ENCODE measurements at places on chromosomes 1 and 21.

- no peak for DNase-seq
These were observed 523.0 kb downstream of the PTPRC start for GRCh38 chr1:199161766-199162303.

GRCh38 chr21:14602382-14602958, 56.4 kb upstream of the SAMSN1 start:
- DNase-seq = no peak

DNA sequence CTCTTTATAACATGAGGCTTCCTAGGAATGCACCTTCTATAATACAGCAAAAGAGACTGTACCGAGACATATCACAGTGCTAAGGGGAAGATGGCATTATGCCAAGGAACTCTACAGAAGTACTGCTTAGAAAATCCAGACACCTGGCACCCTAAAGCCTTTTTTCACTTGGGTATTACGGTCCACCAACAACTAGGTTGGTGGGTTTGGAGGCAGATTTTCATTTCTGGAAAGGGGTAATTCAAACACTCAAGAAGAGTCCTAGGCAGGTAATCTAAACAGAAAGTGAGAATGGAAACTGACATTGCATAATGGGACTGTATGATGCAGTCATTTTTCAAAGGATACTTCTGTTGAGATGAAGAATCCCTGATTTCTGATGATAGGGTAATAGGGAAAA, 19.6 kb downstream of the SCMH1 start:
- DNase-seq = peak; percentile 38

DNA sequence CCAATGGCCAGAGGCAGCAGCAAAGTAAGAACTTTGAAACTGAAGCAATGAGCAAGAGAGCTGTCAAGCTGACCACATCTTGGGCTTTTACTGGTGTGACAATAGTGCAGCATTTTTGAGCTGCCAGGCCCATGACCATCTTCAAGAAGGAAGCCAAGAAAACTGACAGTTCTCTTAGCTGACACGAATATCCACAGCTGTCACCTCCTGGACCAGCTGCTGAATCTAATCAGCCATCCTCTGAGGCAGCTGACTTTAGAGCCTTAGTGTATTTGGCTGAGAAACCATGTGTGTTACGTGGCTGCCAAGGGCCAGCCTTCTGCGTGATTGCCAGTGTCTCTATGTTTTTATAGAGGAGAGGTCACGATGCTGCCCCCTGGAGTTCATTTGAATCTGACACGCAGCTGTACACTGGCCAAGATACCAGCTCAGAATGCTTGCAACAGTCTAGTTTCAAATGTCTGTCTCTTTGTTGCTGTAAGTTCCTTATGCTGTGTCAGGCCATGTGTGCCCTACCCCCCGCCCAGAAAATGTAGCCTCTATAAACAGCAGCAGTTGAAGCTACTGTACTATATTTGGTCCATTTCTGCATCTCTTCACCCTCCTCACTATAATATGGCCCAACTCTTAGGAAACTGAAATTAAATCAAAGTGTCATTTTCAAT, 39.7 kb downstream of the PALMD start:
- DNase-seq = peak; percentile 13

DNA sequence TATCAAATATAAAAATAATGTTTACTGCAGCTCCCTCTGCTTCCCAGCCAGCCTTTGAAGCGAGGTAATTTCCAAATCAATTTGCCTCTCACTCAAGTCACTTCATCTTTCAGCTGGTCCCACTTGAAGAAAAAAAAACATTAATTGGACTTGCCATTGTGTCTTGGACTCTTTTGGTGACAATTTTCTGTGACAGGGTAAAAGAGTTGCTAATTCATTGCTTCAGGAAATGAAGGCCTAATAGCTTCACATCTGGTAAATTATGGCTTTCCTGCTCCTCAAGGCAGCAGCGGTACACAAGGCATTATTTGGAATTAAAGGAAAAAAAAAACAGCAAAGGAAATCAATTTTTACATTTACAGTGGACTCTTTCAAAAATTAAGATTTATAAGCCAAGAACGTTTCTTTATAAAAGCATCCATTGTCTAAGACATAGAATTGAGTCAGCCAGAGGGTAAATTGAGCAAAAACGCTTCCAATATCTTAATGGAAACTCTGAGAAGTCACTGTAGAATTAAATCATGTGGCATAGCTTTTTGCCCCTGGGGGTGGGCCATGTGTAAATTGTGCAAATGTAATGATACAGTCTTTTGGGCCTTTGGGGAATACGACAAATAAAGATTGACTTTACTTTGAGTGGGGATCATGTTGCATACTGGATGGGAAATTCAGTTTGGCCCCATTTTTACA, 102.5 kb downstream of the LYPLAL1 start:
- no peak for DNase-seq

All from NCI-H187 treated with DMSO at 0.1 percent for 48 hours (cell line).